ENCODE measurements at places on chromosomes 1 and 21.

DNA sequence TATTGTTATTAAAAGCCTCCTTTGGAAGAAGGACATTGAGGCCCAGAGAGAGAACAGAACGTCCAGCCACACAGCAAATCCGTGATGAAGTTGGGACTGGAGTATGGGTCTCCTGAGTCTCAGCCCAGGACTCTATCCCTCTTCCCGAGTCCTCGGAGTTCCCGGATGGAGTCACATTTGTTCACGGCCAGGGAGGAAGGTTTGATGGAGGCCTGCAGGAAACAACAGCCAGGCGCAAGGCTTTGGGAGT is 357 bp upstream of the TXLNA start:
- DNase-seq = no peak

GRCh38 chr1:171948511-171948910 is 107.2 kb downstream of the DNM3 start:
- no peak for DNase-seq

- no peak for DNase-seq
Measured at GRCh38 chr1:36400825-36401601, 3.3 kb upstream of the LSM10 start.

- DNase-seq = no peak
Measured at GRCh38 chr21:44923480-44924084, 2.9 kb upstream of the ITGB2 start.

DNA sequence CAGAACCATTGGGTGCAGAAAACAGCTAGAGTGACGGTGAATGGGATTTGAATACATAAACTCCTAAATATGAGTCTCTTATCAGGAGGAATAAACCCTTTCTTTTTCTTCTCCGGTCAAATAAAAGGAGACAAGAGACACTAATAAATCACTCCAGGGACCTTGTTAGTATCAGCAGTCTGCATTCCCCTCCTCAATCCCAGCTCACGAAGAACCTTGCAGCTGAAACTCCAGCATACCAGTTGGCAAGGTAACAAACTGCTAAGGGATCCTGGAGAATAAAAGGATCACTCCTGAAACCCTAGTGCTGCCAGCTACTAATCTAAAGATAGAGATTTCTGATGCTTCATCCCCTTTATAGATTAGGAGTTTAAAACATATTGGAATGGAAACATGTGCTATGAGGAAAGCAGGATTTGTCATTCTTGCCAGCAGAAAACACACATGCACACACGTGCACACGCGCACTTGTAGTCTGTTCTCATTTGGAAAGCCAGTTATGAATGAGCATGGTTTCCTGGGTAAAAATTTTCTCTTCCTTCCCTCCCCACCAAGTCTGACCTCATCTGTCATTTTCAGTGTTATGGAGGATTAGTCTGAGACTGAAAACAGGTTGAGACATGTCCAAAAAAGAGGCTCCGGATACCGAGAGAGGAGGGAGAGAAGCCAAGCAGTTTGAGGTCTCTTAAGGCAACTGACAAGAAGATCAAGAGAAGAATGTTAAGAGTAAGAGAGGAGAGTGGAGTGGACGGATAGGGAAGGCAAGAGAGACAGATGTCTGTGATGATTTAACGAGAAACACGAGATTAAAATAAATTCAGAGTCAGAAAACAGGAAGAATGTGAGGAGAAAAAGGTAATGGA is 10.9 kb downstream of the IER5 start:
- no peak for DNase-seq

DNA sequence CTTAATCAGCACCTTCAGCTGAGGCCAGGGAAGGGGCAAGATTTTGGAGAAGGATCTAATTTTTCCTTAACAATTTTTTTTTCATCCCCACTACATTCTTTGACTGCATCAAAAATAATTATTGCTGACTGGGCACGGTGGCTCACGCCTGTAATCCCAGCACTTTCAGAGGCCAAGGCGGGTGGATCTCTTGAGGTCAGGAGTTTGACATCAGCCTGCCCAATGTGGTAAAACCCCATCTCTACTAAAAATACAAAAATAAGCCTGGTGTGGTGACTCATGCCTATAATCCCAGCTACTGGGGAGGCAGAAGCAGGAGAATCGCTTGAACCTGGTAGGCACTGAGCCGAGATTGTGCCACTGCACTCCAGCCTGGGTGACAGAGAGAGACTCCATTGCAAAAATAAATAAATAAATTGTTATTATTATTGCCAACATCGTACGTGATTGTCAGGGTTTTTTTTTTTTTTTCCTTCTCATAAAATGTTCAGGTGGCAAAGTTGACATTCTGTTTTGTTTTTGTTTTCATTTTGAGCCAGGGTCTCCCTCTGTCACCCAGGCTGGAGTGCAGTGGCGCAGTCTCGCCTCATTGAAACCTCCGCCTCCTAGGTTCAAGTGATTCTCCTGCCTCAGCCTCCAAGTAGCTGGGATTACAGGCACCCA is 37.3 kb upstream of the MORC3 start:
- DNase-seq = no peak

GRCh38 chr1:245327842-245328241 is 173.1 kb downstream of the KIF26B start:
- DNase-seq = no peak
